Renal cortical epithelial cell (primary cell): ENCODE measurements at places on chromosomes 16 and 17.

- no peak for DNase-seq
Observed at GRCh38 chr17:62735044-62735651, 73.0 kb downstream of the MARCHF10 start.

DNA sequence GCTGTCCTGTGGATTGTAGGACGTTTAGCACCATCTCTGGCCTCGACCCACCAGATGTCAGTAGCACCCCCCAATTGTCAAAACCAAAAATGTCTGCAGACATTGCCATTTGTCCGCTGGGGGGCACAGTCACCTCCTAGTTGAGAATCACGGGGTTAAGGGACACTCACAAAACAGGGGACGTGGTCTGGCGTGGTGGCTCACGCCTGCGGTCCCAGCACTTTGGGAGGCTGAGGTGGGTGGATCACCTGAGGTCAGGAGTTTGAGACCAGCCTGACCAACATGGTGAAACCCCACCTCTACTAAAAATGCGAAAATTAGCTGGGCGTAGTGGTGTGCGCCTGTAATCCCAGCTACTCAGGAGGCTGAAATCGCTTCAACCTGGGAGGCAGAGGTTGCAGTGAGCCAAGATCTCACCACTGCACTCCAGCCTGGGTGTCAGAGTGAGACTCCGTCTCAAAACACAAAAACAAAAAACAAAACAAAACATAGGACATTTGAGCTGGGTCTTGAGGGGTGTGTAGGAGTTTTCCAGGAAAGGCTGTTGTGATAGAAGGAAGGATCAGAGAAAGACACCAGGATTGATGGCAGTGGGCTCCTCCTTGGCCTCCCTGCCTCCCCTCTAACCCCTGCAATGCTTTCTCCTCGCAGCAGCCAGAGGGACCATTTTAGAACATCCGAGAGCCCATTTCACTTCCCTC, 171.8 kb upstream of the GSE1 start:
- no peak for DNase-seq

DNA sequence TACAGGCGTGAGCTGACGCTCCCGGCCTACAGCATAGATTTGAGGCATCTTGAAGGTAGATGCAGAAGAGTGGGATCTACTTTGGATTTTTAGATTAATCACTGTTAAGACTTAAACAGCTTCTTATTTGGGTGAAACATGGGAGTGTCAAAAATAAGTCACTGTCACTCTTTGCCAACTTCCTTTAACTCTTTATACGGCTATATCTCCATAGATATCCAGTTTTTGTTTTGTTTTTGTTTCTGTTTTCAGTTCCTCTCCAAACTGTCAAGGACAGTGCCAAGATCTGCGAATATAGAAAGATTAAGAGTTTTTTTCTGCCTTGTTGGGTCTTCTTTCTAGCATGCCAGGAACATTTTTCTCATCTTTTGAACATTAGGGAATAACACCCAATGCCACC, 706.1 kb downstream of the WWOX start:
- DNase-seq, result no peak

GRCh38 chr17:38871247-38872015, 1.6 kb downstream of the LASP1 start:
- peak; percentile 84 for DNase-seq

DNA sequence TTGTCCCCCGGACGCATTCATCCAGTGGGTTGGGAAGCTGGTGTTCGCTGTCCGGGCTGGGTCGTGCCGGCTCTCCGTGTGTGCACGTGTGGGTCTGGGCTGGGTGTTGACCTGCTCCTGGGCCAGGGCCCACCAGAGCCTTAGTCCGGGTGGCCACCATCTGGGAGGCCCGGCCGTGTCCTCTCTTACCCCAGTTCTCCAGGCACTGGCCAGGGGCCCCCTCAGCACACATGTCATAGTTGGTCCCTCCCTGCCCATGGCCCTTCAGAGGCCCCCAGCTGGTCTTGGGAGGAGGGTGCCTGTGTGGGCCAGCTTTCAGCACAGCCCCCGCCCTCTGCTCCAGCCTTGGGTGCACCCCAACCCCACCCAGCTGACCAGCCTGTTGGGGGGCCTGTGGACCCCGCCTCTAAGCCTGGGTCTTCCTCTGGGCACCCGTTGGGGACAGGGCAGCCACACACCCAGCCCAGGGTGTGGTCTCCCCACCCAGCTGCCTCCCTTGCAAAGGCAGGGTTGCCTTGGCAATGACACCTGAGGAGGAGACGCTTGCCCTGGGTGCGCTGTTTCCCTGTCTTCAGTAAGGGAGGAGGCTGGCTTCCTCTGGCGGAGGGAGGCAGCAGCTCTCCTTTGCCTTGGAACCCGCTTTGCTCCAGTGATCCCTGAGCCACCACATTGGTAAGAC, 77.4 kb downstream of the JPH3 start:
- no peak for DNase-seq
